Stimulated activated naive CD8-positive, alpha-beta T cell treated with anti-CD3 and anti-CD28 coated beads, Interleukin-15, Interleukin-2, amounts not matched to agents 100 U/mL and 50 U/mL, for 24 hours (primary cell): ENCODE measurements at places on chromosomes 1 and 21.

DNA sequence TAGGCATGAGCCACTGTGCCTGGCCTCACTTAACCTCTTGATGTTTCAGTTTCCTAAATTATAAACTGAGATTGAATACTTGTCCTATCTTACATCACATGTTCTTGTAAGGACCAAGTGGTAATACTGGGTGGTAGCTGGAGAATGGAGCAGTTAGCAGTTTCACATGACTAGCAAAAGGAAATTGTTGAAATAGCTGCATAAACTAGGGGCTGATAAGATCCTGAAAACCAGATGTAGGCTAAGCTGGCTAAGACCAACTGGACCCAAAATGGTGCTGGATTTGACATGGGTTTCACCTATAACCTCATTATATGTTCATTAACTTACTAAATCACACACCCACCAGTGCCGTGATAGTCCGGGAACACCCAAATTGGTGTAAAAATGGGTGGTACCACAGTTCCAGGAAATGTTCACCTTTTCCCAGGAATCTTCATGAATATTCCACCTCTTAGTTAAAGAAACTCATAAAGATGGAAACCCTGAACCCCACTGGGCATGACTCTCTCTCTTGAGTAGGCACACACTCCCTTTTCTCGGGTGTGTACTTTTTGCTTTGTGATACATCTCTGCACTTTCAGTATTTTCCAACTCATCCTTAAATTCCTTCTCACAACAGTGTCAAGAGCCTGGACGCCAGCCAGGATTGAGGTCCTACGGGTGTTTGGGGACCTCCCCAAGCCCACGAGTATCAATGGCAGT, at the start of gene PAPPA2:
PAPPA2 (plus strand) TSS at position 502 of the 705 bp plus-strand sequence. CDS start 93,148 bp downstream, outside the sequence.
- no peak for DNase-seq

DNA sequence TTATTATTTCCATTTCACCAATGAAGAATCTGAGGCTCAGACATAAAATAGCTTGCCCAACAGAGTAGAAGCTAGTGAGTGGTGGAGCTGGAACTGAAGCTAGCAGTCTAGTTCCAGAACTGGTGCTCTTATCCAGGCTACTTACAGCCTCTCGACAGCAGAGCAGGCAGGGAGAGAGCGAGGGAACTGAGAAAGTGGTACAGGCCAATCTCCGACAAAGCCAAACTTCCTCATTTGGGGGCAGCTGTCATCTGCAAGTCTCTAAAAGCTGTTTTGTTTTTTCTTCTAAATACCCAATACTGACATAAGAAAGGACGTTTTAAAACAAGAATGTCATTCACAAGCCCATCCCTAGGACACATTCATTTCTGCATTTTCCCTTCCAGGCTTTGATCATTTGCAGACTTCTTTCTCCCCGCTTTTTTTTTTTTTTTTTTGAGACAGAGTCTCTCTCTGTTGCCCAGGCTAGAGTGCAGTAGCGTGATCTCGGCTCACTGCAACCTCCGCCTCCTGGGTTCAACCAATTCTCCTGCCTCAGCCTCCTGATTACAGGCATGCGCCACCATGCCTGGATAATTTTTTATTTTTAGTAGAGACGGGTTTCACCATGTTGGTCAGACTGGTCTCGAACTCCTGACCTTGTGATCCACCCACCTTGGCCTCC, 20.0 kb downstream of the YIPF1 start:
- DNase-seq = no peak

- DNase-seq = no peak
Measured at GRCh38 chr1:199161319-199161680, 522.5 kb downstream of the PTPRC start.

DNA sequence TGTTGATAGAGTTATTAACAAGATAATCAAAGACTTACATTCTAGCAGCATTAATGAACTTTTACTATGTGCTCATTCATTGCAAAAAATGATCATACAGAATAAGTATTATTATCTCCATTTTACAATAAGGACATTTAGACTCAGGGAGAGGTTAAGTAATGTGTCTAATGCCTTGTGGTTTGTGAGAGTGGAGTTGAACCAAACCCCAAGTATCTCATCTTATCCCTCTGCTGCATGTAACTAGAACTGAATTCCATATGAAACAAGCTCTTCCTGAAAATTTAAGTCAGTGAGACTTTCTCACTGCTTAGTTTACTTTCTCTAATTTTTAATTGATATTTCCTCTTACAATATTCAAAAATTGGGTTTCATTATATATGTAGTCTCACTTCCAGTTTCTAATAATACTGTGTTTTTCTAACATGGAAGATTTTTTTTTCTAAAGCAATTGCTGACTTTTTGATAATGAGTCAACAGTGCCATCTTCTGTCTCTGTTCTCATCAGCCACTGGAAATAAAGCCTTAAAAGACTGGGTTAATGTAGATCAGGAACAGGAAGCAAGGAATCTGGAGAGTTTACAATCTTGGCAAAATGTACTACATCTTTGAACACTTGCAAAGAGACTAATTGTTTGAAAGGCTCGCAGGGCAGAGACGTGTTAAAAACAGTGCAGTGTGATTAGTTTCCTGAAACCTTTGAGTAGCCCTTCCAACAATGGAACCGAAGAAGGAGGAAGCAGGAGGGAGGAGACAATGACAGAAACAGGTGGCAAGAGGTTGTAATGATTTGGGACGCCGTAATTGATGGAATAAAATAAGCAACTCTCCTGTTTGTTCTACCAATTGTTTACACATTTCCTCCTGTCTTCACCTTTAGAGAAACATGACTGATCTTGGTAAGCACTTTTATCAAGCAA, 567.6 kb downstream of the MRPL39 start:
- DNase-seq = no peak

GRCh38 chr1:6125366-6125765, 54.8 kb downstream of the CHD5 start:
- DNase-seq = no peak

DNA sequence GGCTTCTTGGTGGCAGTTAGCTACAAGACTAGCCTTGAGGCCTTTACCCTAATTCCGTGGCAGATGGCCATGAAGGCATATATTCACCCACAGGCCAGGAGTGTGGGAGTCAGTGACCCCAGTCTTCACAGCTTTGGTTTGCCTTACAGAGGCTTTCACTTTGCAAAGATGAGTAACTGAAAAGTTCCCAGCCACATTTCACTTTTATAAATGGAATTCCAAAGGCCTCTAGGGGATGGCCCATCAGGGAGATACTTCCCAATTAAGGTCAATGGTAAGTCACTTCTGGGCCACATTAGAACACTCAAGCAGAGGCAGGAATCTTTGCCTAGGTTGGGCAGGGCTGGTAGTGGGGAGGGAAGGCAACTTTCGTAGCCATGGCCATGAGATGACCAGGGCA, 13.1 kb upstream of the HEYL start:
- DNase-seq = no peak

DNA sequence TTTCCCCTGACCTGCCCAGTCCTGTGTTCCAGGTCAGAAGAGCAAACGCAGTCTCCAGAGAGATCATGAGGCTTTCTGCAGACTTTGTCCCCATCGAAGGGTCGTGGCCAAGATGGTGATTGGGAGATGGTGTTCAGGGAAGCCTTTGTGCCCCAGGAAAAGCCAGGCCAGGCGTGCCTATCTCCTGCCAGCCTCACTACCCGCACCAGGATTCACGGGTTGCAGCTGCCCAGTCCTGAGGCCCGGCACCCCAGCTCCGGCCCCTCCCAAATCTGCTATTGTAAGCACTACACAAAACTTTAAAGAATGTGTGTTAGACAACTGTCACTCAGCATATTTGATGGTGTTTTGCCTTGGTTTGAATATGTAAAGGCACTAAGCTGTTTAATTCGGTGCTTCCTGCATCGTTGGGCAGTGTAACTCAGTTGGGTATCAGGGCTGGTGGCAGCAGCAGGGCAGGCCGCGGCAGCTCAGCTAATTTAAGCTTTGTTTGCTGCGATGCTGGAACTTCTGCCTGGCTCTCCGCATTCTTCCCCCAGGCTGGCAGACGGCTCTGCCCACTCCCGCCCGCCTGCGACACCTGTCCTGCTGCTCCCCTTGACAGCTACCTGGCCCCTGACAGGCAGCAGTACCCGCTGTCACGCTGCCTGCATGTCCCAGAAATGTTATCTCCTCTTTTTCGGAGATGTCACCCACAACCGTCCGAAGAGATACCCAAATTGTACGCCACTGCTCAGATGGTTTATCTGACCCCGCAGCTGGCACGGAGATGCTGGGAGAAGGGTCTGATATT, 209.0 kb upstream of the VAMP3 start:
- no peak for DNase-seq

GRCh38 chr1:197066277-197066676, 783 bp downstream of the F13B start:
- DNase-seq = no peak

- DNase-seq = no peak
Measured at GRCh38 chr21:21434944-21435343, 436.7 kb downstream of the NCAM2 start.

GRCh38 chr1:51000651-51001050, 30.6 kb downstream of the CDKN2C start:
- no peak for DNase-seq

DNA sequence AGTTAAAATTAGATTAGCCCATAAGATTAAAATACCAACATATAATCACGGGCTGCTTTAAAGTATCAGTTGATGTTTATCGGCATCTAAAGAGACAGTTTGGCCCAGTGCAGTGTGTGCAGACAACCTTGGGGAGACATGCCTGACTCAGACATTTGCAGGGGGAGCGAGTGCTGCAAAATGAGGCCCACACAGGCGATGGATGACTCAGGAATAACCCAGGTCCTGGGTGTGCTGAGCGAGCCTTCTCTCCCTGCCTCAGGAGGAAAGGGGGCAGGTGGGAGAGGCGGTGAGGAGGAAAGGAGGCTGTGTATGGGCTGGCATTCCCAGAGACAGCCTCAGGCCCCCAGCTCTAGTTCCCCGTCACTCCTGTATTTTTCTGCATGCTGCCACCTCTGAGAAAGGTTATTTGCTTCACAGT, 9.0 kb downstream of the SLC9A1 start:
- no peak for DNase-seq

GRCh38 chr1:184393962-184394361, 7.1 kb downstream of the C1orf21 start:
- DNase-seq = no peak

DNA sequence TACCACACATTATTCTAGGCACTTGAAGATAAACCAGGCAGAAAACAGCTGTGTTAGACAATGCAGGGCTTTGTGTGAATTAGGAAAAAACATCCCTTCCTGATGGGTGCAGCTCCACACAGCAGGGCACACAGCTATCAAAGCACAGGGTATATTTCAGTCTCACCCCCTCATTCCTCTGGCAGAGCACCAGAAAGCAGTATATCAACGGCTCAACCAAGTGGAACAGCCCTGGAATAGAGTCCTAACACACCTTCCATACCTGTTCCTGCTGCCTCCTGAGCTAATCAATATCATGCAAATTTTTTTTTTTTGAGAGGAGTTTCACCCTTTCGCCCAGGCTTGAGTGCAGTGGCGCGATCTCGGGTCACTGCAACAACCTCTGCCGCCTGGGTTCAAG, 32.1 kb downstream of the LYST start:
- DNase-seq = no peak

DNA sequence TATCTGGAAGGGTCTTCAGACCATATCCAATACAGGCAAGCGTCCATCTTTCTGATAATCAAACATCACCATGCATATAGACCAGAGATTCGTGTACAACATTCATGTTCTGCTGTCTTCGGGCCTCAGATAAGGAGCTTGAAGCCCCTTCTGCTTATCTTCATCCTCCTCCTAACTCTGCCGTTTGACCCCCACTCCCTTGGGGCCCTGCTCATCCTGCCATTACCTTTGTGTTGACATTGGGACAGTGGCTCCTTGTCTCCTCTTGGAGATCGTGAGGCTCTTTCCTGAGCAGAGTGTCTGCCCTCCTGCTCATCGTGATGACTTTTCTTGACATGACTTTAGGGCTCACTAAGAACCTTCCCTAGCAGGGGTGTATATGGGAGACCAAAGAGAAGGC, 37.3 kb downstream of the ACTL8 start:
- no peak for DNase-seq

DNA sequence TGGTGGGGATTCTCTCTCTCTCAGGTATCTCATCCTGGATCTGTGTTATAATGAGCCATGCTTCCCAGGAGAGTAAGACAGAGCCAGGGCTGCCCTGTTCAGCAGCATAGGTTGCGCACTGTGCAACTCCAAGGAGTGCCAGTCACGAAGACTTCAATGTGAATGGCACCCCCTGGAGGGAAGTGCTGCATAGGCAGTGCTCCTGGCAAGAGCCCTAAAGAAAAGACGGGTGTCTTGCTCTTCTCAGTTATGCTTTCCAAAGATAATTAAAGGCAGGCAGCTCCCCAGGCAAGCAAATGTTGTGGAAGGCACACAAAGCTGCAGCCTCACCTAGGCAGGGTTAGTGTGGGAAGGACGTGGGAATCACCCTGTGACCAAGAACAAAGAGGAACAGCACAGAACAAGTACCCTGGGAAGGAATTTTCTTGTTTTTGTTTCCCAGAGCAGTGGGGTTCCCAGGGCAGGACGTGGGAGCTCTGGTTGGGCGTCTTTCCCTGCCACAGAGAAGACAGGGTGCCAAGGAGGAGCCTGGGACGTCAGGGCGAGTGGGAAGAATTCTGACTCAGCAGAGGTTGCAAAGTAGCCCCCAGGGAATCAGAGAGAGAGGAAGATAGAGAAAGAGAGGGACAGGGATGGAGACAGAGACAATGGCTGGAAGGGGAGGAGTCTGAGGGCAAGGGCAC, 120.9 kb downstream of the KCNN3 start:
- peak; percentile 72 for DNase-seq

- no peak for DNase-seq
Measured at GRCh38 chr21:25895565-25896205, 160.9 kb downstream of the GABPA start.

DNA sequence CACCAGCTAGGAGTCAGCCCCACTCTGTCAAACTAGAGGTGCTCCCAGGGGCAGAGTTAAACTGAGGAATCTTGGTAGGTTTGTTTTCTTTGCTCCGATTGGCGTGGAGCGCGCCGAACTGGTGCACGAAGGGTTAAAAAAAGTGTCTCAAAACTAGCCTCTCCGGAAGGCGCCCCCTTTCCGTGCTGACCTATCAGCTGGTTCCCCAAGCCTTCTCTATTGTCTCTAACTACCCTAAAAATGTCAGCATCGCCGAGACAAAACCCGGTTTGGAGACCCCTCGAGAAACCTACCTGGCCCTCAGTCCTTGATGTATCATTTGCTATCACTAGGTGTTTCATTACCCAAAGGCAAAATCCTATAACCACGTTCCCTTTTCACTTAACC, 2.2 kb downstream of the TGFB2 start:
- peak; percentile 10 for DNase-seq

DNA sequence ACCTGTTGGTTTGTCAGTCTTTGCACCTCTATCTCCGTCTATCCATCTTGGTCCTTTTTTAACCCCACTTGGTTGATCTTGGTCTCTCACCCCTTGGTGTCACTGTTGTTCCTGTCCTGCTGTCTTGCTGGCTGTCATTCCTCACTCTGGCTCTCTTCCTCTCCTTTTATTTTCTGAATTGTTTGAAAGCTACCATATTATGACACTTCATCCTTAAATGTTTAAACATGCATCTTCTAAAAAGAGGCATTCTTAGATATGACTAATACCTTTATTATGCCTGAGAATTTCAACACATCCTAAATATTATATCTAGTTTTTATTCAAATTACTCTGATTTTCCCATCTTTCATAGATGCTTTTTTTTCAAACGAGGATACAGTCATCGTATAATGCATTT, 37.0 kb downstream of the BACH1 start:
- DNase-seq = no peak
